ENCODE measurements at places on chromosomes 13 and 19. TPM values are rescaled to one million over a fixed set of nuclear protein-coding genes. Genes with fewer than 3 reads are reported as not detected.
A peak's percentile ranks its signal among the peaks of the same experiment; 100 is the strongest.

GRCh38 chr13:49530457-49530856, 34.7 kb downstream of the PHF11 start:
- no peaks in the 10 kb centered on the region for H3K27me3 ChIP-seq
- H3K27ac ChIP-seq = no peak overlapping the region
- H3K36me3 ChIP-seq = peaks cover 9% of the 10 kb centered on the region
- H3K4me3 ChIP-seq = no peak overlapping the region
- H3K4me1 ChIP-seq = peaks cover 3% of the 10 kb centered on the region

The VMAC gene
- 2.3 TPM for total RNA-seq

The SPACA4 gene
- not detected for total RNA-seq

DNA sequence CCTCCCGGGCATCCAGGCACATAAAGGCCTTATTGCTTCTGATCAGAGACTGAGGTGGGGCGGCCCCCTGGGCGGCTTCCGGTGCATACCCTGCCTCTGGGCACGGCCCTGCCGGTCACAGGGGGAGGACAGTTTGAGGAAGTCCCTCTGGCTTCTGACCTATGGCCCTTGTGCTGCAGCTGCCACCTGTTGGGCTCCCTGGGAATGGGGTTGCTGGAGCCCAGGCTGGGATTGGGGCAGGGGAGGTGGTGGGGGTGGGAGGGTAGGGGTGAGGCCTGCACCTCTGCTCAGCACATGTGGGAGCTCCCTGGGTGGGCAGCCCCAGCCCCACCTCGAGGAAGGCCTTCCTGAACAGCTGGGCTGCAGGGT, 10.7 kb downstream of the ANO8 start:
- H3K36me3 ChIP-seq = peaks cover 41% of the 10 kb centered on the region
- H3K27ac ChIP-seq = no peak overlapping the region
- DNase-seq = no peak
- H3K4me3 ChIP-seq = no peak overlapping the region
- no peaks in the 10 kb centered on the region for H3K27me3 ChIP-seq

The NALCN gene
- not detected for total RNA-seq

The CDX2 gene
- 0.04 TPM for total RNA-seq

- no peaks in the 10 kb centered on the region for H3K36me3 ChIP-seq
- DNase-seq = no peak
- no peak overlapping the region for H3K4me3 ChIP-seq
- no peaks in the 10 kb centered on the region for H3K4me1 ChIP-seq
Observed at GRCh38 chr13:27853335-27853734, 61.1 kb downstream of the GSX1 start.

DNA sequence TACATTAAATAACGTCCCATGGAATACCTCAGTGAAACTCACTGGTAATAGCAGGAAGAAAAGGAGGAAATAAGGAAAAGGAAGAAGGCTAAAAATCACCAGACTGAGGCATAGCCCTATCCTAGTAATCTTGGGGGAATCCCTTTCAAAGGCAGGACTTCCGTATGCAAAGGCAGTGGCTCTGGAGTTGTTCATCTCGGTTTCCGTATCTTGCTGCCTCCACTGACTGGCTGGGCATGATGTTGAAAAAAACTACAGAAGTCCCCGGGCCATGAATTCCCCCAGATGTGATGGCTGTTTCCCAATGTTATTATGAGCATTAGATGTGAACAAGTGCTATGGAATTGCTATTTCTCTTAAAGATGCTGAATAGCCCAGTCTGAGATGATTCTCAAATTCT, 5.5 kb downstream of the FPR2 start:
- no peaks in the 10 kb centered on the region for H3K36me3 ChIP-seq
- no peaks in the 10 kb centered on the region for H3K27me3 ChIP-seq
- peaks cover 13% of the 10 kb centered on the region for H3K4me1 ChIP-seq
- H3K27ac ChIP-seq = no peak overlapping the region
- DNase-seq = no peak

GRCh38 chr19:2461751-2462634, 5.2 kb upstream of the LMNB2 start:
- no peaks in the 10 kb centered on the region for H3K4me1 ChIP-seq
- H3K4me3 ChIP-seq = peak overlapping the region; percentile 28
- no peaks in the 10 kb centered on the region for H3K36me3 ChIP-seq

- H3K27ac ChIP-seq = no peak overlapping the region
- H3K4me3 ChIP-seq = no peak overlapping the region
- no peaks in the 10 kb centered on the region for H3K36me3 ChIP-seq
- DNase-seq = no peak
- no peaks in the 10 kb centered on the region for H3K4me1 ChIP-seq
Observed at GRCh38 chr13:97621631-97622030, 187.7 kb downstream of the RAP2A start.

- DNase-seq = no peak
- H3K27ac ChIP-seq = no peak overlapping the region
- H3K27me3 ChIP-seq = no peaks in the 10 kb centered on the region
- no peak overlapping the region for H3K4me3 ChIP-seq
Observed at GRCh38 chr13:73189776-73190175, 131.0 kb downstream of the KLF5 start.

GRCh38 chr19:33374236-33374714, 766 bp downstream of the CEBPG start:
- peaks cover 10% of the 10 kb centered on the region for H3K36me3 ChIP-seq
- H3K4me3 ChIP-seq = peak overlapping the region; percentile 88
- H3K27ac ChIP-seq = peak overlapping the region; percentile 99
- H3K4me1 ChIP-seq = peaks cover 19% of the 10 kb centered on the region

The ANGPTL8 gene
- total RNA-seq = not detected
